ENCODE measurements at places on chromosomes 16 and 17.
A peak's percentile ranks its signal among the peaks of the same experiment; 100 is the strongest.

GRCh38 chr16:72827866-72828265 lies 220.1 kb downstream of the ZFHX3 start:
- DNase-seq, result no peak

- DNase-seq, result no peak
Observed at GRCh38 chr17:4632581-4632920, 8.9 kb downstream of the ALOX15 start.

- no peak for DNase-seq
Observed at GRCh38 chr17:17621254-17621653, 29.7 kb upstream of the PEMT start.

DNA sequence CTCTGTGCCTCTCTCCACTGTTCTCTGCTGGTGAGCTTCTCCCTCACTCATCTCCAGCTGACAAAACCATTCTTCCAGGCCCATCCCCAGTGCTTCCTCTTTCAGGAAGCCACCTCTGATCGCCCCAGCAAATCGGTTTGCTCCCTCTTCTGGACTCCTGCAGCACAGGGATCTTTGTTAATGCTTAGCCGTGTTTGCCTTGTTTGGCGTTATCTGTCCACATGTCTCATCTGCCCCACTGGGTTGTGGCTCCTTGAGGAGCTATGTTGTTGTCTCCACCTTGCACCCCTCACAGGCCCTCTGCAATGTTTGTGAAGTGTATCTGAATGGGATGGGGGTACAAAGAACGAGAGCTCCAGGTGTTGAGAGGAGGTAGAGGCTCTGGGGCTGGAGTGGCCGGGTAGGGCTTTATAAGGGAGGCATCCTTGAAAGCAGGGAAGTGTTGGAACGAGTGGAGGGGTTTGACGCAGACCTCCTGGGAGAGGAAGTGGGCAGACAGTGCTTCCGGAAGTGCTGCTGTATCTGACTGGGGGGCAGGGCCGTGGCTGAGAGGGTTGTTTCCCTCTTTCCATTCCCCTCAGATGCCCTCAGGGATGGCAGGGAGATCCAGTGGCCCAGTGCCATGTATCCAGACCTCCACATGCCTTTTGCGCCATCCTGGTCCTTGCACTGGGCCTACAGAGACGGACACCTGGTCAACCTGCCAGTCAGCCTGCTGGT lies 27.8 kb downstream of the CASKIN2 start:
- no peak for DNase-seq

GRCh38 chr17:66689221-66689620 lies 145.7 kb upstream of the CACNG5 start:
- no peak for DNase-seq

DNA sequence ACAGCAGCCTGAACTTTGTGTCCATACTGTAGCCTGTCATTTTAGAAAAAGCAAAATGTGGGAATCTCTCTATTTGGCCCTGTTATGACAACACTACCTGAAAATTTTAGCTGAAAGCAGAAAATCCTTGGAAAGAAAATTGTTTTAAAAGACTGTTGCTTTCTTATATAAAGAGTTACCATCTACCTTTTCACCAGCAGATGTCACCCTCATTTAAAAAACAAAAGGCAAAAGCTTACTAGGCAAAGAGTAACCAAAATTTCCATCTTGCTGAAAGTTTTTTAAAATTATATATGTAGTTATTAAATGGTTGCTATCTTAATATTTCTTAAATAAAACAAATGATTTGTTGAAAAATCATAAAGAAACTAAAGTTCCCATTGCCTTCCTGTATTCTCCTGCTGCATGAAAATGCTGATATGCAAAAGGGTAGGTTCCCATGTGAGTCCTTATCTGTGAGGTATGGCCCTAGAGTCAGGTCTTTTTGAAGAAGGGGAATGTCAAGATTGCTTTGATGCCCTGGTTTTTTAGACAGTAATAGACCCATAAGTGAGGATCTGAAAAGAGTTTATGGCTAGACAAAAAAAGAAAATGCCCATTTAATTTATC lies 61.0 kb downstream of the TNRC6C start:
- no peak for DNase-seq

DNA sequence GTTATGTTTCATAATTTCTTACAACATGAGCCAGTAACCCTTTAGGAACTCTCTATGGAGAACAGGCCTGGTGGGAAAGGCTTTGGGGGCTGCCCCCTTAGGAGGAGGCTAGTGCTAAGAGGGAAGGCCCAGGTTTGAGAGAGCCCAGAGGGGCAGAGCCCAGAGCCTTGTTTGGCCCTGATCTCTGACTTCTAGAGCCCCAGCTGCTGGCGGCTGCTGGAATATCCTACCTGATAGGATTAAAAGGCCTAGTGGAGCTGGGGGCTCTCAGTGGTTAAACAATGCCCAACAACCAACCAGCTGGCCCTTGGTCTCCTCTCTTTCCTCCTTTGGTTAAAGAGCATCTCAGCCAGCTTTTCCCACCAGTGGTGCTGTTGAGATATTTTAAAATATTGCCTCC lies 54.1 kb downstream of the IGF2BP1 start:
- no peak for DNase-seq

DNA sequence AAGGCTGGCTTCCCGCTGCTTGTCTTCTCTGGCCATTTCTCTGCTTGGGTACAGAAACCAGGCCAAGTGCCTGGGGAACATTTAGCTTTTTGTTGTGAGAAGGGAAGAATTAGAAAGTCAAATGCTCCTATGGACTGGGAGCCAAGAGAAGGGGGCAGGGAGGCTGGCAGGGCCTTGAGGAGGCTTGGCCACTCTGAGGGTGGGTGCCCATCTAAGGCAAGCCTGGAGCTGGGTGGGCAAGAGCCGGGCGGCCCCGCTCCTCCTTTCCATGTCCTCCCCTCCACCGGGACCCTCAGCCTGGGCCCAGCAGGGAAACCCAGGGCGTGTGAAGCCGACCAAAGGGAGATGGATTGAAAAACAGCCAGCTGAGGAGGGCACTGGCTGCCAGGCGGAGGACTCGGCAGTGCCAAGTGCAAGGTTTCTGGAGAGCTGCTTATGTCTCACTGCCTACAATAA lies 69.4 kb downstream of the NTN1 start:
- DNase-seq, result no peak

DNA sequence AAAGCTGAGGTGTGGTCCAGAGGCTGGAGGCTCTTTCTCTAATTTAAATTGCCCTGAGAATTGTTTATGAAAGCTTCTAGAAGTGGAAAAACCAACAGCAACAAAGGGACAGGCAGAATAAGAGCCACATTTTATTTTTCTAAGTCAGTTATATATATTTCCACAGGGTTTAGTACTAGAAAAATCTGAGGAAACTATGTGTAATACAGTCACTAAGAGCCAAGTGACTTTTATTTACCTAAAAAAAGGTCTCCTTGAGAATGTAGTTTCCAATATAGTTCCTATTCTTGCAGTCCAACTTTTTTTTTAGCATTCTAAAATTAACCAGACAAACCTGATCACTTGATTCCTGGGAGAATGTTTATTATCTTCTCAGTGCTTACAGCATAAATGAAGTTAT lies 296.6 kb upstream of the MYOCD start:
- no peak for DNase-seq

GRCh38 chr16:88591577-88592021 lies 21.4 kb downstream of the ZC3H18 start:
- no peak for DNase-seq

DNA sequence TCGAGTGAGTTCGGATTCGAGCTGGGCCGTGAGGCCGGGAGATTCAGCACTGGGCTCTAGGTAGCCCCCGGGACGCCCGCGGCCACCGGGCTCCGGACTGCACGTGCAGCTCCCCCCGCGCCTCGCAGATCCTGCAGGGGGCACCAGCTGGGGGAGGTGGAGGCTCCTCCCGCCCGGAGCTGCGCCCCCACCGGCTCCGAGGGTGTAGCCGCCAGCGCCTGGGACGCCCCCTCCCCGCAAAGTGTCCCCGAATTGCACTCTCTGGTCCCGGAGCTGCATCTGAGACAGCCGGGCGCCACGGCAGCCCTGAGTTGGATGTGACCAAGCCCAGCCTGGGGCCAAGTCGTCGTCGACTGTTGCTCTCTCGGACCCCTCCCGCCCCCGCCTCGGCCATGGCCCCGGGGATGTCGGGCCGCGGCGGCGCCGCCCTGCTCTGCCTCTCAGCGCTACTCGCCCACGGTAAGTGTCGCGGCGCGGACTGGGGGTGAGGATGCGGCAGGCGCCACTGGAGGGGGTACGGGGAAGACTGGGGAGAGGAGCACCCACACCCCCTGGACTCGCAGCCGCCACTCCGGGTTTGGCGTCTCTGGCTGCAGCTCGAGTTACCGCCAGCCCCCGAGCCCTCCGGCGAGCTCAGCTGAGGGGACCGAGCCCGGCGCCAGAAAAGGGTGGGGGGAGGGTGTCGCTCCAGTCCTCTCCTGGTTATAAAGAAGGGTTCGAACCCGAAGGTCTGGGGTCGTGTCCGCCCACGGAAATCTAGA lies 1.5 kb downstream of the TMEM132E start:
- DNase-seq, result no peak

DNA sequence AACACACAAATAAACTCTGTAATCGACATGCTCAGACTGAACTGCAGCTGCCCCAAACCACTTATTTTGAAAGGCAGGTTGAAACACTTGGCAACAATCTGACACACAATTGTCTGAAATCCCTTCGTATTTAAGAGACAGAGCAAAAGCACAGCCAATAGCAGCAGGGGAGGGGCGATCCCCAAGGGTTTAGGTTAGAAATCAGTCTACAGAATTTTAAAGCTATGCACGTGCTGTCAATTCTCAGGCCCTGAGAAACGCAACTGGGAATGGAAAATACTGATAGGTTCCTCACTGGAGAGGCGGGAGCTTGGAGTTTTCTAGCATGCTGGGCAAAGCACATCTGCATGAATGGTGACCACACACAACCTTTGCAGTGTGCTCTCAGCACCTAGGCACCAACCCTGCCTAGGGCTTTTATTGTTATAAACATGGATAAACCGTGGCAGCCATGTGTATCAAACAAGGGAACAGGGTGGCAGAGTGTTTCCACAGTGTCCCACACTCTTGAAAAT lies 168.0 kb downstream of the AATF start:
- no peak for DNase-seq

DNA sequence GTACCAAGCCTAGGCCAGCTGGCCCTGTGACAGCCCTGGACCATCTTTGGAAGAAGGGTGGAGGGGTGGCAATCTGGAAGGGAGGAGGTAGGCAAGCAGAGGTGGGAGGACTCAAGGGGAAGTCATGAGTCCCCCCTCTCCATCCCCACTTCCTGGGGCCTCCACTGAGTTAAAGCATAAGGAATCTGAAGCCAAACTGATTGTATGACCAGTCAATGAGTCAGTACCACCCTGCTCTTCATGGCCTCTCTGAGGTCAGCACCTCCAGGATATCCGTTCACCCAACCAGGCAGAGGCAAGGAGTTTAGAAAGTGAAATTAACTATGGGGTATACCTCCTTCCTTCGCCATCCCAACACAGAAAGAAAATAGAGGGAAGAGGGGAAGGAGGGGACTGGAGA lies 272.7 kb downstream of the SOX9 start:
- no peak for DNase-seq

DNA sequence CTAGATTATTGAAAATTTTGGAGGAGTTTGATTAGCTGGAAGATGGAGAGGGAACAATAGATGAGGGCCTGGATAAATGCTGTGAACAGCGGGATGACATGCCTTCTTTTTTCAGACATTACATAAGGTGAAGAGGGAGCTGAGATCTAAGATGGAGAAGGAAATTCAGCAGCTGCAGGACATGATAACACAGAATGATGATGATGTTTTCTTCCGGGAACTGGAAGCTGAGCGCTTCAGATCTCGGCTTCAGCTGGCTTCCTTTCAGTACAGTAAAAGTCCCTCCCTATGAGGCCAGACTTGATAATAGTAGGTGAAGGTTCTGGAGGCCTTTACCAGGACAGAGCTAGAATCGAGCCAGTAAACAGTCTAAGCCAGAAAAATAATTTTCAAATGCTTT lies 30.7 kb downstream of the CEP95 start:
- no peak for DNase-seq

DNA sequence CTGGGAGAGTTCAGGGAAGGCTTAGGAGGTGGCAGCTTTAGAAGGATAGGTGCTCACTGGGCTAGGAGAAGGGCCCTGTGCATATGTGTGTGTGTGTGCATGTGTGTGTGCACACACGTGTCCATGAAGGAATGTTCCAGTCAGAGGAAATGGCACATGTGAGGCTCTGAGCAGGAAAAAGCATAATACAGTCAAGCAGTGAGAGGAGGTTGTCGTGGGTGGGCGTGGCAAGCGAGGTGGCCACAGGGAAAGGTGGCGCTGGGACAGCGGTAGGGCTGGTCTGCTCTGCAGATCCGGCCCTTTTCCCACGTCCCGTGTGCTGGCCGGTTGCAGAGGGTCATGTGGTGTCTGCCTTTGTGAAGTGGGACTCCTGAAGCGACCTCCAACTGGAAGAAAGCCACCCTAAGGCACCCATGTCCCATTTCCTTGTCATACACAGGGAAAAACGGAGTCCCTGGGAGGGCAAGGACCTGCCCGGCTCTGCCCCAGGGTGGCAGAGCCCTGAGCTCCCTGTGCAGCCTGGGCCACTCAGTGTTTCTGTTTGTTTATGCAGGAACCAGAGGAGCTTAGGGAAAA lies 40.1 kb downstream of the NT5M start:
- no peak for DNase-seq

GRCh38 chr17:28703552-28704218 lies 8.0 kb downstream of the PROCA1 start:
- DNase-seq, result no peak

DNA sequence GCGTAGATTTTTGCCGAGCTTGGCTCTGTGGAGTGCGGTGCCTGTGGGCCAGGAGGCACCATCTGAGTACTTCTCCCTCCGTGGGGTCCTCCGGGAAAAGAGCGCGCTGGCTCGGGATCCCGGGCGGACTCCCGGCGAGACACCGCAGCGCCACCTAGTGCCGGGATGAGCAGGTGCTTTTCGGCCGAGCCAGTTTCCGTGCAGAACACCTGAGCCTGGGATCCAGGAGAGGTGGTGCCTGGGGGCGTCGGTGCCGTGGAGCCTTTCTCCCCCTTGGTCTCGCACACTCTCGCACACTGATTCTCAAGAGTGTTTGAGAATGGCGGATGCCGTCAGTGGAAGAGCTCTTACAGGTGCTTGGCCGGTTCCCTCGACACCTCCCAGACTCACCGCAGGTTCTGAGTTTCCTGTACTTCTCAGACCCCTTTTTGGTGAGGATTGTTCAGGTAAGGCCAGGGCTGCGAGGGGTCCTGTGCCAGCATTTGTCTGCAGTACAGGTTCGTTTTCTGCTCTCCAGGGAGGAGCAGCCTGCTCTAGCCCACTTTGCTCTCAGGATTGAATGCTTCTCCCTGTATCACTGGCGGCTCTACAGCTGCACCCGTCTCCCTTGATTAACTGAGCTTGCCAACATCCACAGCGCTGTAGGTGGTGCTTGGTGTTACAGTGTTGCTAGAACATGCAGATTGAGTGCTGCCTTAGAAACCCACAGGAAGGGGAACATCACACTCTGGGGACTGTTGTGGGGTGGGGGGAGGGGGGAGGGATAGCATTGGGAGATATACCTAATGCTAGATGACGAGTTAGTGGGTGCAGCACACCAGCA lies 23.3 kb downstream of the TBCD start:
- DNase-seq, result peak; percentile 36

DNA sequence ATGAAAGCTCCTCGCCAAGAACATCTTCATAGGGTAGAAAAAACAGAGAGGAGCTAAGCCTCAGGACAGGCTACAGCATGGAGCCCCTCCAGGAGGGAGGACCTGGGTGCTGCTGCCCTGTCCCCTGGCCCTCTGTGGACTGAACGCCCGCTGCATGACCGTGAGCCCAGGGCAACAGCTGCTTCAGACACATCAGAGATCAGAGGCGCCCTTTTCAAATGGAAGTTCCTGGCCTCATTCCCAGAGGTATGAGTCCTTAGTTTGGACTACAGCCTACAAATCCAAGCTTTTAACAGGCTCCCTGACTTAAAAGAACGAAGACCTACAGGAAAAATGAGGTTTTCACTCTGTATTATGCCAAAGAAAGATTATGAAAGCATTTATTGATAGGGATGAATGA lies 48.5 kb downstream of the ZNF18 start:
- no peak for DNase-seq
